ENCODE measurements at places on chromosomes 6 and 20.

GRCh38 chr6:37840940-37841300 is 21.4 kb downstream of the ZFAND3 start:
- DNase-seq, result no peak
- no peaks in the 10 kb centered on the region for H3K36me3 ChIP-seq
- H3K4me1 ChIP-seq, result peaks cover 10% of the 10 kb centered on the region

DNA sequence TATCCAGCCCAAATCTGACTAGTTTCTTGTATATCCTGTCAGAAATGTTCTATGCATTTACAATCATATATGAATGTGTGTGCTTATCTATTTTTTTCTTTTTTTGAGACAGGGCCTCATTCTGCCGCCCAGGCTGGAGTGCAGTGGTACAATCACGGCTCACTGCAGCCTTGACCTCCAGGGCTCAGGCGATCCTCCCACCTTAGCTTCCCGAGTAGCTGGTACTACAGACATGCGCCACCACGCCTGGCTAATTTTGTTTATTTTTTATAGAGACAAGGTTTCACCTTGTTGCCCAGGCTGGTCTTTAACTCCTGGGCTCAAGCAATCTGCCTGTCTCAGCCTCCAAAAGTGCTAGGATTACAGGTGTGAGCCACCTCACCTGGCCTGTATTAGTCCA is 3.0 kb upstream of the RAB44 start:
- peaks cover 19% of the 10 kb centered on the region for H3K4me1 ChIP-seq
- no peaks in the 10 kb centered on the region for H3K27me3 ChIP-seq
- no peak overlapping the region for H3K4me3 ChIP-seq
- no peaks in the 10 kb centered on the region for H3K36me3 ChIP-seq
- no peak for DNase-seq
- no peak overlapping the region for H3K27ac ChIP-seq

DNA sequence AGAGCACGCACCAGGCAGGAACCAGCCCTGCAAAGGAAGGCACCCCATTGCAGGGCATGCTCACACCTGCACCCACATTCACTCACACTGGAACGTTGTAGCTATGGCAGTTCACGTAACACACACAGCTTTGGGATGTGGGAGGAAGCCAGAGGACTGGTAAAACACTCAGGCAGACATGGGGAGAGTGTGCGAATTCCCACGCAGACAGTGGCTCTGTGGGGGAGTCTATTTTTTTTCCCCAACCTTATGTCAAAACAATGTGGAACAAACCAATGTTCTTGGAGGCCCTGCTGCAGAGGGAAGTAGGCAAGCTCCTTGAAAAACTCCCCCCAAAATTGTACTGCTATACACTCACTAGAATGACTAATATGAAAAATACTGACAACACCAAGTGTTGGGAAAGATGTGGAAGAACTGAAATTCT is 91.0 kb downstream of the PPP1R14C start:
- no peaks in the 10 kb centered on the region for H3K36me3 ChIP-seq
- no peaks in the 10 kb centered on the region for H3K4me1 ChIP-seq
- H3K4me3 ChIP-seq, result no peak overlapping the region
- no peak overlapping the region for H3K27ac ChIP-seq

DNA sequence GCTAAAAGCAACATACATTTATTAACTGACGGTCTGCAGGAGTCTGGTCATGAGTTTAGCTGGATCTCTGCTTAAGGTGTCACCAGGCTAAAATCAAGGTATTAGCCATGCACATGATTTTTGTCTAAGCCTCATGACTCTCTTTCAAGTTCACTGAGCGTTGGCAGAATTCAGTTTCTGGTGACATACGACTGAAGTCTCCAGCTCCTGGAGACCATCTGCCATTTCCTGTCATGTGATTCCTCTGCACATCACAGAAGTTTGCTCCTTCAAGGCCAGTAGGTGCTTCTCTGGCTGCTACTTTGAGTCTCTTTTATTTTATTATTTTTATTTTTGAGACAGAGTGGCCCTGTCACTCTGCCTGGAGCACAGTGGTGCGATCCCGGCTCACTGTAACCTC is 148.4 kb upstream of the EYA4 start:
- H3K4me3 ChIP-seq, result no peak overlapping the region
- H3K27ac ChIP-seq, result no peak overlapping the region
- H3K36me3 ChIP-seq, result no peaks in the 10 kb centered on the region
- DNase-seq, result no peak

GRCh38 chr20:45342855-45343531 is 5.2 kb downstream of the SDC4 start:
- peaks cover 21% of the 10 kb centered on the region for H3K36me3 ChIP-seq
- peaks cover 98% of the 10 kb centered on the region for H3K4me1 ChIP-seq
- H3K27me3 ChIP-seq, result no peaks in the 10 kb centered on the region
- H3K4me3 ChIP-seq, result no peak overlapping the region

DNA sequence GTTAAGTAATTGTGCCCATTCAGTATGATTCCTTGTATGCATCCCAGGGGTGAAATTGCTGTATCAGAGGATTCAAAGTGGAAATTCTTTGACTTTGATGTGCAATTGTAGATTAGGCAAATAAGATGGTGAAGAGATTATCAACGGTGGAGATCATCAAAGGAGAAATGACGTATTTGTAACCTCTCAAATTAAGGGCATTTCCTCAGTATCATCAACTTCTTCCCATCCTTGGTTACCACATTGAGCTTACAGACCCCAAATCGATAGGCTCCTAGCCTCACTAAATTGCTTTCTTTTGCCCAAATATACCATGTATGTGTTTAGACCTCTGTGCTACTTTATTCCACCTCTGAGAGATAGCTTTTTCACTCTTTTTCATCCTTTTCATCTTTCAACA is 213.1 kb upstream of the ZFP64 start:
- no peak for DNase-seq
- H3K4me3 ChIP-seq, result no peak overlapping the region
- no peaks in the 10 kb centered on the region for H3K27me3 ChIP-seq

GRCh38 chr6:158686791-158687381 is 37.0 kb downstream of the SYTL3 start:
- H3K36me3 ChIP-seq, result no peaks in the 10 kb centered on the region
- H3K27ac ChIP-seq, result no peak overlapping the region
- H3K4me1 ChIP-seq, result no peaks in the 10 kb centered on the region
- DNase-seq, result no peak
- H3K27me3 ChIP-seq, result no peaks in the 10 kb centered on the region
- no peak overlapping the region for H3K4me3 ChIP-seq

- no peaks in the 10 kb centered on the region for H3K36me3 ChIP-seq
- DNase-seq, result no peak
- H3K27ac ChIP-seq, result no peak overlapping the region
- no peak overlapping the region for H3K4me3 ChIP-seq
- no peaks in the 10 kb centered on the region for H3K27me3 ChIP-seq
Measured at GRCh38 chr6:5878792-5879191, 127.9 kb downstream of the NRN1 start.

DNA sequence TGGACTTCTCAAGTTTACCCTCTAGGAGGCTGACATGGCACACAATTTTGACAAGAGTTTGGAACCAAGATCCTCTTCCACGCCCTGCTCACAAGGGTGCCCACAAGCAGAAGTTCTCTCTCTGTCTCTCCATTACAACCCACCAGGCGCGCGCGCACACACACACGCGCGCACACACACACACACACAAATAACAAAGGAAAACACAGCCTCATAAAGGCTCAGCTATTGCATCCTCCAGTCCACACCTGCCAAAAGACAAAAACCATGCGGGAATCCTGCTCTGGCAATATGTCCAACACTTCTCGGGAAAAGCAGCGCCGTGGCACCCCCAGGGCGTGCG is 870 bp downstream of the PAK5 start:
- H3K27me3 ChIP-seq, result no peaks in the 10 kb centered on the region
- no peaks in the 10 kb centered on the region for H3K4me1 ChIP-seq
- H3K36me3 ChIP-seq, result no peaks in the 10 kb centered on the region
- DNase-seq, result no peak

GRCh38 chr6:148440016-148440415 is 97.4 kb downstream of the SASH1 start:
- no peak for DNase-seq
- H3K36me3 ChIP-seq, result no peaks in the 10 kb centered on the region
- peak overlapping the region; percentile 70 for H3K27ac ChIP-seq
- H3K4me3 ChIP-seq, result no peak overlapping the region
- no peaks in the 10 kb centered on the region for H3K27me3 ChIP-seq
- no peaks in the 10 kb centered on the region for H3K4me1 ChIP-seq

GRCh38 chr6:152087701-152088100 is 280.2 kb downstream of the ESR1 start:
- no peaks in the 10 kb centered on the region for H3K27me3 ChIP-seq
- H3K4me1 ChIP-seq, result peaks cover 20% of the 10 kb centered on the region
- no peaks in the 10 kb centered on the region for H3K36me3 ChIP-seq
- H3K4me3 ChIP-seq, result no peak overlapping the region
- no peak overlapping the region for H3K27ac ChIP-seq
- no peak for DNase-seq

DNA sequence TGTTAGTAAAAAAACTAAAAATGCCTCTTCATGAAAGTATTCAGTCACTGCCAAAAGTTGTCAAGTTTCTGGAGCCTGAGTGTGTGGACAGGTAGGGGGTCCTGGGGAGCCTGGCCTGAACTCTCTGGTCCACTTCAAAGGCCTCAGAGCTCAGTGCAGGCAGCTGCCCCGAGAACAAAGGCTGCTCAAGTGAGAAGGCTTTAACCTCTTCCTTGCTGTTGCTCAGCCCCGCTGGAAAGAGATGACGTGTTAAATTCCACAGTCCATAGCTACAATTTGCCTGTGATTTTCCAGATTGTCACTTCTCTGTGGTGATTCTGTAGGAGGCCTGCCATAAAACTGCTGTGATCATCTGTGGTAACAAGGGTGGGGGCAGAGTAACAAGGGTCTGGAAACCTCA is 96.9 kb downstream of the FAM120B start:
- no peak overlapping the region for H3K4me3 ChIP-seq
- no peaks in the 10 kb centered on the region for H3K27me3 ChIP-seq
- peaks cover 37% of the 10 kb centered on the region for H3K36me3 ChIP-seq

DNA sequence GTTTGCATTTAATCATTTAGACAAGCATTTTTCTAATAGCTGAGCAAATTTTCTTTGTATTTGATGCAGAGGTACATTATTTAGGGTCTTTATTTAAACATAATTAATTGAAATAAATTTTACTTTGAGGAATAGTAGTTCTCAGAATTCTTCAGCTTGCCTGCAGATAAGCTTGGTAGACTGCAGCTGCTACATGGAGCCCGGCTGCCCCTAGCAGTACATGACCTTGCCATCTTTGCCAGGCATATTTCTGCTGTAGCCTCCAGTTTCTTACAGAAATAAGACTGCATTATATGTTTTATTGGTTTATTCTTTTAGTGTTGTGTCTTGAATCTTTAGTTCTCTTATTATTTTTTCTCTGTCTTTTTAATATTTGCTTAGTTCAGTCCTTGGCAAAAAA is 396.8 kb downstream of the QKI start:
- no peaks in the 10 kb centered on the region for H3K36me3 ChIP-seq
- H3K4me3 ChIP-seq, result no peak overlapping the region
- H3K4me1 ChIP-seq, result no peaks in the 10 kb centered on the region
- no peak for DNase-seq
- no peak overlapping the region for H3K27ac ChIP-seq

GRCh38 chr20:11453430-11453829 is 464.3 kb upstream of the BTBD3 start:
- H3K36me3 ChIP-seq, result no peaks in the 10 kb centered on the region
- H3K4me3 ChIP-seq, result no peak overlapping the region
- DNase-seq, result no peak
- H3K27ac ChIP-seq, result no peak overlapping the region
- no peaks in the 10 kb centered on the region for H3K4me1 ChIP-seq

DNA sequence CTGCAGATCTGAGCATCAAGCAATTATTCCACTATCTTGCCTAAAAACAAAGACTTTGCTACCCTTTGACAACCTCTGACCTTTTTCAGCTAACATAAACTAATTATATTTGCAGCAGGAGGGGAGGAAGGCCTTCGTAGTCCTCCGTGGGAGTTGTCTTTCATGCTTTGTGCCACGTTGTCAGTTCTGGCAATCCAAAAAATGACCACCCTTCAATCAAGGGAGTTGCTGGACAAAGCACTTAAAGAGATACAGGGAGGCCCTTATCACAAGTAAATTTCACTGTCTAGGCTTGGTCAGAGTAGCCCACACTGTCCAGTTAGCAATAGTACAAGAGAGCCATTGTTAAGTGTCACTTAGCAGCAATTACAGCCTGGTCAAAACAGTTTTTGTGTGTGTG is 578.9 kb downstream of the HAO1 start:
- no peaks in the 10 kb centered on the region for H3K27me3 ChIP-seq
- H3K4me3 ChIP-seq, result no peak overlapping the region
- no peak overlapping the region for H3K27ac ChIP-seq
- H3K36me3 ChIP-seq, result no peaks in the 10 kb centered on the region
- no peaks in the 10 kb centered on the region for H3K4me1 ChIP-seq

GRCh38 chr6:108744244-108744972 is 103.8 kb upstream of the ARMC2 start:
- H3K27me3 ChIP-seq, result no peaks in the 10 kb centered on the region
- no peaks in the 10 kb centered on the region for H3K36me3 ChIP-seq
- no peaks in the 10 kb centered on the region for H3K4me1 ChIP-seq

- DNase-seq, result no peak
- no peaks in the 10 kb centered on the region for H3K36me3 ChIP-seq
- peak overlapping the region; percentile 57 for H3K27ac ChIP-seq
- H3K4me3 ChIP-seq, result no peak overlapping the region
- no peaks in the 10 kb centered on the region for H3K27me3 ChIP-seq
- no peaks in the 10 kb centered on the region for H3K4me1 ChIP-seq
Measured at GRCh38 chr6:34324738-34325444, 67.6 kb downstream of the NUDT3 start.

Data from right atrium auricular region (tissue), 2 donors.